ENCODE measurements at places on chromosomes 7 and 10.

DNA sequence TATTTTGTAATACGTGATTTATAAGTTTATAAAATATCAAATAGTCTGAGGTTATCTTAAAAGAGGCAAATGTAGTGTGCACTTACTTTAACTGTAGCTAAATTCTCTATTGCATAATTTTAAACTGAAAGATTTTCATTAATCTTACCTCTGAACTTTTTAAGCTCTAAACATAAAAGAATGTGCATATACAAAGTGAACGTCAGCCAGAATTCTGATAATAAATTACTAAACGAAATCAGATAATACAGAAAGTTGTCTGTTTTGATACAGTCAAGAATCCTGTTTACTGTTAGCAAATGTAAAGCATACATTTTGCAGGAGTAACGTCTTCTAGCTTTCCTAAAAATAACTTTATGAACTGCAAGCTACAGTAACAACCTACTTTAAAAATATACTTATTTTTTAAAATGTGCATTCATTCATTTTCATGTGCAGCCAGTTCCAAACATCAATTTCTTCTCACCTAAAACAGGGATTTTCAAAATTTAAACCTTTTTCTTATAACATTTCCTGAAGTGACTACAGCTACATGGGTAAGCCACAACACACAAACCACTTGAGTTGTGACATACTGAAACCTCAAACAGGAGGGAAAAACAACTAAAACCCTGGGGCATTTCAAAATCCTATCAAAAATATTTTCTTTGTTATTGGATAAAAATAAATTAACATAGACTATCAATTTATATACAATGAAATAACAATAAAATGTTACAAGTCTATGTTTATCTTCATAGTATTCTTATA is 92.7 kb downstream of the RNLS start:
- no peak for DNase-seq

GRCh38 chr7:30791114-30791513 is 19.9 kb downstream of the MINDY4 start:
- no peak for DNase-seq

GRCh38 chr7:133481676-133482075 is 228.8 kb downstream of the EXOC4 start:
- no peak for DNase-seq

- no peak for DNase-seq
Observed at GRCh38 chr7:50353201-50353600, 48.7 kb downstream of the IKZF1 start.

Data from esophagus squamous epithelium (tissue), 5 donors.